ENCODE measurements at places on chromosomes 6 and 20.

DNA sequence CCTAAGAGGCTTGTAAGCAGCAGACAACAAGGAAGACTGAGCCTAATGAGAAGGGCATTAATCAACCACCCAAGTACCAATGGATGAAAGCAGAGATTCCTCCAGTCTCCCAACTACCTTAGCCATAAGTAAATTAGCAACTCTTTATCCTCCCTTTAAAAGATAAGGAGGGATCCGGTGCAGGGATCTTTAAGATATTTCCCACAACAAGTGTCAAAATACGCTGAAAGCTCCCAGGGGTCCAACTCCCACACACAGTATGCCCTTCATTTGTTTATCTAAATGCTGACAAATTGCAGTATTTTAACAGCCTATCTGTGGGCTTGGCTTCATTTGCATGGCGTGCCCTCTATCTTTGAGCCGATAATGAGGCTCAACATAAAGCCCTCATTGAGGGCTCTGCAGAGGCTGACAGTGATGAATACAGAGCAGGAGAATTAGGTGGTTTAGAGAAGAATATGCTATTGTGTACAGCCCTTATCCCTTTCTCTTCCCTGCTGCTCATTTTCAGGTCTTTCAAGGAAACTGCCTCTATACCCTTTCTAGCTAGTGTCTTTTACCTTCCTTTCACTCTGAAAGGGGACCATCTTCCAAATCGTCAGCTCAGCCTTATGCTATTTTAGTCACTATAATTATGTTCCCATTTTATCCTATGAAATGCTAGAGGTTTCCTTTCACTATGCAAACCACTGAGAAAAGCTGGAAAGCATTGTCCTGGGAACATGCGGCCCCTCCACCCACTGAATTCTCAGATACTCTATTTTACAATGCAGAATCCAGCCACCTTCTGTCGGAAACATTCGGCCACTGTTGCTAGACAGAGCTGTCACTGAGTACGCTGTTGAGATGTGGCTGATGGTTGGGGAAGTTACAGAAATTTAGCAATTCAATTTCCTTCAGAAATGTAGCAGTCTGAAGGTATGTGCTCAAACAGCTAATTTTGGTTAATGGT lies 575.2 kb upstream of the JAG1 start:
- no peak for DNase-seq

- DNase-seq: no peak
Observed at GRCh38 chr6:144189351-144189750, 39.0 kb downstream of the STX11 start.

DNA sequence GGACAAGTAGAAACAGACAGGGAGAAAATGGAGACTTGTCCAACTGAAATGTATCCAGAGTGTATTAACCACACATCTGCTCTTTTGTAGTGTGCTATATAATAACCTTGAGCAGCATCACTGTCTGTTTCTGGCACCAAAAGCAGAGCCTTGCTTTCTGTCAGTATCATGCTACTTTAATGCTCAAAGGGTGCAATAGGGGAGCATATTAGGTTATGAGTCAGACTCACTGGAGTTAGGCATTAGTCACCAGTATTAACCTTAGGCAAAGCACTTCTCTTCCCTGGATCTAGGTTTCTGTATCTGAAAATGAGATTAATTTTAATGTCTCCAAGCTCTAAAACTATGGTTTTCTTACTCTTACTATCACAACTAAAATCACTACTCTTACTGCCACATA lies 280.1 kb downstream of the TFAP2B start:
- no peak for DNase-seq

DNA sequence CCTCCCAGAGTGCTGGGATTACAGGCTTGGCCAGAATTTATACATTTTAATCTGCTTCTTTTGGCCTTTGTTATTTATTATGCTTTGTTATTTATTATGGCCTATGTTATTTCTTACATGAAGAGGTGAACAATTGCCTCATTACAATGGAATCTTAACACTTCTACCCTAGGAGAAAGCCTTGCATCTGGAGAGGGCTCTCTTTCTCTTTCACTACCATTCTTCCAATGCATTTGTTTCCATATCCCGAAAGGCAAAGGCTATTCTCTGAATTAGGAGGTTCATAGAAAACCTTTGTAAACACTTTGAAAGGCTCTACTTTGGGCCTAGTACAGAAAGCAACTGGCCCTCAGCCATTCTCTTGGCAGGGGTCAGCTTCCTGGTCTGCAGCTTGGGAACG lies 19.9 kb upstream of the DEK start:
- no peak for DNase-seq

All from cardiac fibroblast (primary cell).